AG10803 (cell line): ENCODE measurements at places on chromosomes 13 and 19.

DNA sequence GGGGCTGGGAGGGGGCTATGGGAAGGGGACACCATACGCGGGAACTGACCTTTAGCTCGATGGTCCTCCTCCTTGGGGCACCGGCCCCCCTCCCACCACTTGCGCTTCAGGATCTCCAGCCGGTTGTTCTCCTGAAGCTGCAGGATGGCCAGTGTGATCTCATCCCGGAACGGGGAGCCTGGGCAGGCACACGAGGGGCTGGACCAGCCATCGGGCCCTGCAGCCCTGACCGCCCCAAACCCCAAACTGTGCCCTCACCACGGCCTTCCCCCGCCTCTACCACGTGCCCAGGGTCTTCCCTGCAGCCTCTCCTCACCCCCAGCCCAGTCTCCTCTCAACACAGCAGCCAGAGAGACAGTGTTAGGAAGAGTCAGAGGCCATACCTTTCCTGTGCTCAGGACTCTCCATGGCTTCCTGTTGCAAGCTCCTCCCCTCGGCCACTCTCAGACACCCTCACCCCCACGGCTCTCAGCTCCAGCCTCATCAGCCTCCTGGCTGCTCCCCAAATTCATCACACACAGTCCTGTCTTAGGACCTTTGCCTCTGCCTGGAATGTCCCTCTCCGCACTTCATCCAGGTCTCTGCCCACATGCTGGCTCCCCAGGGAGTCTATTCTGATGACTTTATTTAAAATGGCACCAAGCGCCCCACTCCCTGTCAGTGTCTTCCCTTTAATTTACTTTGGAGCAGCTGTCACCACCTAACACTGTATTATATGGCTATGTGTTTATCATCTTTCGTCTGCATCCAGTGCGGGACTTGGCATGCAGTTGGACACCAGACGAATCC lies 9.7 kb upstream of the ATP1A3 start:
- no peak for DNase-seq

DNA sequence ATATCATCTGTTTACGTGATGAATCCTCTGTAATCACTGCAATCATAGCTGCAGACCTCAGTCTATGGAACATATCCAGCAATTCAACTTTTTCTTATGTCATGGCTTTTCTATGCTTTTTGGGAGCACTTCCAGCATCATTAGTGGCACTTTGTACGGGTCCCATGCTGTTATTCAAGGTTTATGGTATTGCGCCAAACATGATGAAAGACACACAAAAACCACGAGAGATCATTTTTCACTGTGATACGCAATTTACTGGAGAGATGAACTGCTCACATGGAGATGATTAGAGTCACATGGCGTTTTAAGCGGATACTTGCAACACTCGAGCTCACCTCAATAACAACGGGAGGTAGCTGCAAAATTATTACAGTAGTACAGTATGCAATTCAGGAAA lies 2101.7 kb upstream of the PCDH20 start:
- DNase-seq: peak; percentile 75

DNA sequence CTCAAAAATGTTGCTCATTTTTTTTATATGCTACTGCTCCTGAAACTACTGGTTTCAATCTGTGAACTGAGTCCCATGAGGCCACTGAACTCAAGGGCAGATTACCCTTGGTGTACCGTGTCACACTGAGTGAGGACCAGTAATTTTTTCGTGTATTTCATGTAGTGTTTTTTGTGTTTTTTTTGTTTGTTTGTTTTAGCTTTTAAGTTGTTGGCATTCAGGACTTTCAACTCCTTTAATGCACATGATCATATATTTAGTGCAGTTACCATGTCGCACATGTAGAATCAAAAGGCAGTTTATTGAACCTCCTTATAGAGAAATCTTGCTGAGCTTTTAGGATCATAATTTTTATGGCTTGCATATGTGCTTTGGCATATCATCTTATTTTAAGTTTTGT lies 58.0 kb downstream of the TPT1 start:
- no peak for DNase-seq

DNA sequence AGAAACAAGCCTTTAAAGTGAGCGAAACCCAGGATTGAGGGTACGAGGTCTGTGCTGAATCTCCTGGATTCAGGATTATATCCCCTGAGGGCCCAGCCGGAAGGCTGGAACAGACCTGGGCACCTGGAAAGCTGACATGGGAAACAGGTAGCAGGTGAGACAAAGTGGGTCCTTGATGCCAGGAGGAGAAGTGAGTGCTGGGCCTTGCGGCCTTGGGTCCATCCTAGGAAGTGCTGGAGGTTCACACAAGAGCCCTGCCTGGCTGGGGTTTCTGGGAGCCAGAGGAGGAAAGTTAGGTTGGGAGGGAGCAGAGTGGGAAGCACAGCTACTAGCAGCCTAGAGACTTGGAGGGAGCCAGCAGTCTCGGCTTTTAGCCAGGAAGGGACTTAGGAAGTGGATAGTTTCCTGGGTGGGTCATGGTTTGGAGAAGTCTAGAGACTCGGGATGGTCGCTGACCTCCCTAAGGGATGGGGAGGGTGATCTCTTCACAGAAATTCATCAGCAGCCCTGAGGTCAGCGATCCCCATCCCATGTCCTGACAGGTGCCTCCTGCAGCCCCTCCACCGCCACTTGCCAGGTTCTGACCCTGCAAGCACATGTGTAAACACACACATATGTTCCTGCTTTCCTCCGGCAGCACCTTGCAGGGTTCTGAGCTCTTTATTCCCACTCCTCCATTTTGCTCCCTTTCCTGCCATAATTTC lies 29.4 kb upstream of the ZNF492 start:
- no peak for DNase-seq

DNA sequence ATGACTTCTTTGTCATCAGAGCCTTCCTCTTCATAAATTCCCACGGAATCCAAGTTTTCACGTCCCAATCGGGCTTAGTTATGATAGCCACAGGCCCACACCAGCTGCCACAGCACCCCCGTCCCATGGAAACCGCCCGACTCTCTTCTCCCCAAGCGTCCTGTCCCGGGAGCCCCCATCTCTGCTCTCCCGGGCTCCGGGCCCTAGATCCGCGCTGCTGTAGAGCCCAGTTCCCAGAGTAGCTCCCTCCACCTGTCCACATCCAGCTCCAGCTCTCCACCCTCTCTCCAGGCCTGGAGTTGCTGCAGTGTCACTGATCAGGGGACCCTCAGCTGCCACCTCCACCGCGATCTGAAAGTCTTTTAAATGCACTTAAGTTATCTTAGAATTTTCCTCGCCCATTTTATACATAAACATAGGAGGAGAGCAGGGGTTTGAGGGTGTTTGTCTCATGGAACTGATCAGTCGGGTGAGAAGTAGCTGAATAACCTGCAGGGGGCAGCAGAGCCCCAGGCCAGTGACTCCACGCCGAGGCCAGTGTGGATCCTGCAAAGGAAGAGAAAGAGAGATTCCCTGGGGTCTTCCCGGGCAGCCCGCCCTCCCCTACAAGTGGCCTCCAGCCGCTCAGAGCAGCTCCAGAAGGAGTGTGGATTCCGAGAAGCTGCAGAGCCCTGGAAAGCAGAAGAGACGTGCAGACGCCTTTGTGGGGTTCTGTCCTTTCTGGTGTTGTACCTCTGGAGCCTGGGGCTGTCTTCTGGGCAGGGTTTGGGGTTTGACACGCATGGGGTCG lies 1.1 kb upstream of the ZNF763 start:
- peak; percentile 61 for DNase-seq

- DNase-seq: peak; percentile 36
These were observed 6.5 kb upstream of the HSD17B14 start for GRCh38 chr19:48842789-48843162.

DNA sequence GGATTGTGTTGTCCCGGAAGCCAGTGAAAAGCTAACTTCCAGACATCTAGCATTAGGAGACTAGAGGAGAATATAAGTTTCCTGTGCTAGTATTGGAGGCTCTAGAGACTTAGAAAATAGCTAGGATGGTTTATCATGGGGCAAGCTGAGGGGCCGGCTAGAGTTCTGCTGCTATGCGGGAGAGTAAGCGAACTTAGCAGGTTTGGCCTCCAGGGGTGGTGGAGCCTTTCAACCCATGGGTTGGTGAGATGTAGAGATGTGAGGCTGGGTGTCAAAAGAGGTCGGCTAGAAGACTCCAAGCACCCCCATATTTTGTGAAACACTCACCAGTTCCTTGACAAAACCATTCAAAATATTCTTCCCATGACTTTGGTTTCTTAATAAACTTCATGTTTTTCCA lies 4.4 kb downstream of the SULT2A1 start:
- no peak for DNase-seq

- no peak for DNase-seq
These were observed 32.8 kb upstream of the AMER2 start for GRCh38 chr13:25204863-25205262.

- peak; percentile 41 for DNase-seq
These were observed 24.9 kb upstream of the PIK3R2 start for GRCh38 chr19:18128044-18128443.

DNA sequence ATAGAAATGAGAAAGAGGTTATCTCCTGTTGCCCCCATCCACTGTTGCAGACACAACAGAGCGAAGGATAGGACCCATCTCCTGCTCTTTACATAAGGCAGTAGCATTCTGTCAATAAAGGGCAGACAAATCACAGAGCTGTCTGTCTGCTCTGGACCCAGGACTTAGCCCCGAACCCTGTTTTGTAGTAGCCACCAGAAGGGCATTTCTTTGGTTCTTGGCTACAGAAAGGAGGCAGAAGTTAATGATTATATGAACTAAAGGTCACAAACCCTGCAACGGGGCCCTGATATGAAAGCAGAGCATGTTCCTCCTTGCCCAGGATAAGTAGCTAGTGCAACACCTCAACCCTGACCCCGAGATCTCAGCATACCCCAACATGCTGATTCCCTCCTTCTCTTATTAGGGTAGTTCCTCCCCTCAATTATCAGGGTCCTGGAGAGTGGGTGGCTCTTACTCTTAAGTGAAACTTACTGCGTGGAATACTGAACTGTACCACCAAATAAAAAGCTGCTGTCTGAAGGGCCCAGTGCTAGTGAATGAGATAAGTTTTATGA lies 680.4 kb upstream of the SPRY2 start:
- DNase-seq: no peak

DNA sequence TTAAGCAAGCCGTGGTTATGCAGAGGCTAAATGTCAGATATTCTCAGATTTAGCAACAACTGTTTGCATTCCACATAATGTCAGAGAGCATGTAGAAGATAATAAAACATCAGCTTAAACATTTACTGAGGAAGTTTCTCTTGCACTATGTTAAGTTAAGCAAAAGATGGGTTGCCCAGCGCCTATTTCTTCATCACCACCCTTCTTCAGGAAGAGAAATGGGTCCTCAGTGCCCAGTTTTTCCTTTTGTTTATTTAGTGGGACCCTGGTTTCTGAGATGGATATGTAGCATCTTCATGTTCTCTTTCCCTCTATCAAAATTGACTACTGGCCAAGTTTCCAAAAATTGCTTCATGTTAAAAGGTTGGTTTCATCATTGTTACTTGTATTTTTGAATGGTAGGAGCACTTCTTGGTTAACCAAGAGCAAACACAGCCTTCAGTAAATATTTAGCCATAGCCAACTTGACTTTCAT lies 356.8 kb downstream of the RFC3 start:
- DNase-seq: peak; percentile 91

DNA sequence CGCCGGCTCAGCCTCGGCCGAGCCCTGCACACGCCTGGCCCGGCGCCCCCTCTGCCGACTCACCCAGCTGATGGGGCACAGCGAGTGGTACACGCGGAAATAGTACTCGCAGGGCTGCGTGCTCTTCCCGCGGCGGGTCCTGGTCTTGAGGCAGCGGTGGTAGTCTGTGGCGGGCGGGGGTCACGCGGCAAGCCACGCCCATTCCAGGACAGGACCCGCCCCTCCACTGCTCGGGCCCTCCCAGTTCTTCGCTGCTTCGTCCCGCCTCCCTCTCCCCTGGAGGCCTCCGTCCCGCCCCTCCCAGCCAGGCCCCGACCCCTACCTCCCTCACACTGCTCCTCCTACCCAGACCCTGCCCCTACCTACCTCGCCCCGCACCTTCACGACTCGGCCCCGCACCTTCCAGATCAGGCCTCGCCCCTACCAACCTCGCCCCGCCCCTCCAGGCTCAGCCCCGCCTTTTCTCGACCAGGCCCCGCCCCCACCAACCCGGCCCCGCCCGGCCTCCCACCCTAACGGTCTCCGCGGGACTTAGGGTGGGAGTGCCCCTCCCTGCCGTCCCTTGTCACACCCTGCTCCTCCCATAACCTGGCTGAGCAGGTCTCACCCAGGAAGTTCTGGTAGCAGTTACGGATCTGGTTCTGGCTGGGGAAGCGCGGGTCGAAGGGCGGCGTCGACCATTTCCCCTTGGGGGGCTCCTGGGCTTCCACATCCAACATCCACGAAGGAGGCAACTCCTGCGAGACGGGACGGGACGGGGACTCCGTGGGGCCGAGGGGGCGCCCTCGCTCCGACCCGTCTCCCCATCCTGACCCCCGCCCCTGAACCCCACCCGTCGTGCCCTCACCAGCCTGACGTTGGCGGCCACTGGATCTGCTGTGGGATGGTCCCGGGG lies 469 bp downstream of the COX6B2 start:
- DNase-seq: no peak

GRCh38 chr13:77543711-77544110 lies 8.2 kb downstream of the SCEL start:
- no peak for DNase-seq

- no peak for DNase-seq
These were observed 623.2 kb downstream of the SLITRK5 start for GRCh38 chr13:88294368-88294767.

DNA sequence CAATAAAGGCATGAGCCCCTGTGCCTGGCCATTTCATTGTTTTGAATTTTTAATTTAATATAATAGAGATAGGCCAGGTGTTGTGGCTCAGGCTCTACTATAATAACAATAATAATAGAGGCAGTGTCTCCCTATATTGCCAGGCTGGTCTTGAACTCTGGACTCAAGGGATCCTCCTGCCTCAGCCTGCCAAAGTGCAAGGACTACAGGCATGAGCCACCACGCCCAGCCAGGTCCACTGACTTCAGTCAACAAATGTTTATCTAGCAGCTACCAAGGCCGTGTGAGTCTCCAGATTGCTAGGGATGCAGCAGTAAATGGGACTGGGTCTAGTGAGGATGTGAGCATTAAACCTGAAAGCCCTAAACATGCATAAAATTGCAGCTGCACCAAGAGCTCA lies 13.8 kb upstream of the ILF3 start:
- no peak for DNase-seq

- peak; percentile 98 for DNase-seq
These were observed 401.7 kb downstream of the IRS2 start for GRCh38 chr13:109384491-109385241.

DNA sequence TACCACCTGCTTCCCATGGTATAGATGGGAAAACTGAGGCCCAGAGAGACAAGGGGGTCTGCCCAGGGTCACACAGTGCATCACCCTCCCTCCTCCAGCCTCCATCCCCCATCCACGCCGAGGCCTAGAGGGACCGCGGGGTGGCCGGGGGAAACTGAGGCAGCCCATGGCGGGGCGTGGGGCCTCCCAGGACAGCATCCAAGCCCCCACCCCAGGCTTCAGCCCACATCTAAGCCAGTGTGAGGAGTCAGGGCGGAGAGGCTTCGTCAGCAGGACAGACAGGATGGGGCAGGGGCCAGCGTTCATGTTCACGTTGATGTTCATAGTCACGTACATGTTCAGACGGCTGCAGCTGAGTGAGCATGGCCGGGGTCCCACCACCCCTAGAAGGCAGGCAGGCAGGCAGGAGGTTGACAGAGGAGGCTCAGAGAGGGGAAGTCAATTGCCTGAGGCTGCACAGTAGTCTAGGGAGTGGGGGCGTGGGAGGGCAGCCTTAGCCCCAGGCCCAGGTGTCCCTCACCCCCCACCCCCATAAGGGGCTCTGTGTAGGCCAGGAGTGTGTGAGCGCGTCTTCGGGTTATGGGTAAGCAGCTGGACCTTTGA lies 23.3 kb downstream of the SMIM24 start:
- no peak for DNase-seq

GRCh38 chr19:33390908-33391630 lies 17.6 kb downstream of the CEBPG start:
- DNase-seq: no peak

- DNase-seq: peak; percentile 70
These were observed 348.5 kb upstream of the ARGLU1 start for GRCh38 chr13:106916329-106916976.
